Lung (tissue), 17 donors: ENCODE measurements at places on chromosomes 5 and 9.

DNA sequence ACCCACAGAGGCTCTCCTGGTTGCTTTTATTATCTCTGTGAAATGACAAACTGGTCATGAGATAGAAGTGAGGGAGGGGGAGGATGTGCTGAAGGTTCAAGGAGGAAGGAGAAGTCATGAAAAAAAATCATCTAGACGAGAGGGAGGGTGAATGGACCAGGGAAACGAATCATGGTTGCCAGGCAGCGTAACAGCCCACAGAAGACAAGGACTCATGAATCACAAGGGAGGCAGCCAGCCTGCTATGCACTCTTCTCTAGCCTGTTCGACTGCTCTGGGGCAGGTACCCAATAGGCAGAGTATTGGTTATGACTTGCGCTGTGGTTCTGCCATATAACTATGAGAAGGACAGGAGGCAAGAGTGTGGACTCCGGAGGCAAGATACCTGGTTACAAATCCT, 475.2 kb downstream of the CDK5RAP2 start:
- DNase-seq, result no peak

- no peak for DNase-seq
Measured at GRCh38 chr5:132661231-132662003, 3.4 kb downstream of the IL13 start.

DNA sequence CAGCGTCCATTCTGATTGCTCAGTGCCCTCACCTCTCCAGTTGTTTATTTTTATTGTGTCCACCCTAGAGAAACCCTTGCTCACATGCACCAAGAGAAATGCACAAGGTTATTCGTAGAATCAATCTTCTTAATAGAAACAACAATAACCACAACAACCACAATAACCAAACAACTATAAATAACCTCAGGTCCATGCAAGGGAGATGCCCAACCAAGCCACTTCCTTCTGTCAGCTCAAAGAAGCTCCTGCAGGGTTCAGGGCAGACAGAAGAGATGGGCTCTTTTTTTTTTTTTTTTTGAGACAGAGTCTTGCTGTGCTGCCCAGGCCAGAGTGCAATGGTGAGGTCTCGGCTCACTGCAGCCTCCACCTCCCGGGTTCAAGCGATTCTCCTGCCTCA, 14.9 kb upstream of the TCOF1 start:
- no peak for DNase-seq

DNA sequence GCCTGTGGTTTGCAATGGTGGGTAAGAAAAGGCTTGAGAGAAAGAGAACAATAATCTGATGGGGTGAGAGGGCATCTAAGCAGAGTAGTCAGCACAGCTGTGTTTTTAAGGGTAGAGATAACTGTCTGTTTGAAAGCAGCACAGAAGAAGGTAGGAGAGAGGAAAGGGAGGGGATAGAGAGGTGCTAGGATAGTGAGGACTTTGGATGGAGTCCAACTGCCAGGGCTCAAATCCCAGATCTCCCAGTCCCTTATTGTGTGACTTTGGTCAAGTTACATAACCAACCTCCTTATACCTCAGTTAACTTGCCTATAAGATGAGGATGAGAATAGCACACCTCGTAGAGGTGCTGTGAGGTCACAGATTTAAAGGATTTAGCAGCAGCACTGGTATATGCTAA, 55.6 kb downstream of the GPR21 start:
- DNase-seq, result no peak

DNA sequence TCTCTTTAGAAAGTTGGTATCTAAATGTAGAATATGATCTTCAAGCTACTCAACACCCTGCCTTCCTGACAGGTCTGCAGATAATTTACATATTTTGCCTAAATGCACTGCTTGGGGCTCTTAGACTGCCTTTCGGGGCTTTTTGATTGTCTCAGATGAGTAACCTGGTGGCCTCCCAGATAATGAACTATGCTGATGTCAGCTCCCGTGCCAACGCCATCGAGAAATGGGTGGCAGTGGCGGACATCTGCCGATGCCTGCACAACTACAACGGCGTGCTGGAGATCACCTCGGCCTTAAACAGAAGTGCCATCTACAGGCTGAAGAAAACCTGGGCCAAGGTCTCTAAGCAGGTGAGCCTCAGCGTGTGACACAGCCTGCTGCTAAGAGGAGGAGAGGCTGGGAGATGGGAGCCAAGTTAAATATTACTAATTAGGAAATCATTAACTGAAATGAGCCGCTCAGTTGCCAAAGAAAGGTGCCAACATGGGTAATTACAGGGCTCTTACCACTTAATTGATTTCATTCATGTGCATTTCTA, 20.8 kb upstream of the CKMT2 start:
- DNase-seq, result no peak

DNA sequence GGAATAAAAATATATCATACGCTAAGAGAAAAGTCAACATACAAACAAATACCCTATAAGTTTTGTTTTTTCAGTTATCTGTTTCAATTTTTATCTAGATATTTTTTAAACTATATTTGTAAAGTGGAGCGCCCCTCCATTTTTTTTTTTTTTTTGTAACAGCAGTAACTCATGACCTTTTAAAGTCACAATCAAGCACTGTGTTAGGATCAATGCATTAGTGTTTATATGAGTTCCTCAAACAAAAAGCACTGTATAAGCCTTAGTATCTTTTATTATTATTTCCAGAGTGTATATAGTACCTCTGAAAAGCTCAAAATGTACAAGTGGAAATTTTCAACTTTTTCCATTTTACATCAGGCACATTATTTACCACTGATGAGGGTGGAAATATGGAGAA, 20.6 kb downstream of the PFDN1 start:
- no peak for DNase-seq

- no peak for DNase-seq
Measured at GRCh38 chr9:7780261-7780988, 19.2 kb downstream of the DMAC1 start.

GRCh38 chr5:75044406-75044805, 8.0 kb downstream of the GCNT4 start:
- DNase-seq, result no peak

DNA sequence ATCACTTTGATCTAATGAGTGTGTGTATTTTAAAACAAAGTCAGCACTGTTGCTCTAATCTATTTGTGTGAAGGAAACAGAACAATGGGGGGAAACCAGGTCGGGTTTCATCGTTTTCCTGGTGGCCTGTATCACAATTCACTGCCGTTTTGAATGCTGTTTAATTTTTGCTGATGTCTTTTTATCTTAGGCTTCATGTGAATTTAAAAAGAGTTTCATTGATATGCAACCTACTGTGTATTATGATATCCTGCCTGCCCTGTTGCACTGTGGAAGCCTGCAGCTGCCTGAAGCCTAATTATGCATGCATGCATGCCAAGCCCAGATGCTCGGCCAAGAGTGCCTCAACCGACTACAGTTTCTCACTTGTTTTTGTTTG, 307.5 kb downstream of the ZNF608 start:
- DNase-seq, result no peak

- DNase-seq, result no peak
Measured at GRCh38 chr9:16675131-16675530, 195.3 kb downstream of the BNC2 start.

DNA sequence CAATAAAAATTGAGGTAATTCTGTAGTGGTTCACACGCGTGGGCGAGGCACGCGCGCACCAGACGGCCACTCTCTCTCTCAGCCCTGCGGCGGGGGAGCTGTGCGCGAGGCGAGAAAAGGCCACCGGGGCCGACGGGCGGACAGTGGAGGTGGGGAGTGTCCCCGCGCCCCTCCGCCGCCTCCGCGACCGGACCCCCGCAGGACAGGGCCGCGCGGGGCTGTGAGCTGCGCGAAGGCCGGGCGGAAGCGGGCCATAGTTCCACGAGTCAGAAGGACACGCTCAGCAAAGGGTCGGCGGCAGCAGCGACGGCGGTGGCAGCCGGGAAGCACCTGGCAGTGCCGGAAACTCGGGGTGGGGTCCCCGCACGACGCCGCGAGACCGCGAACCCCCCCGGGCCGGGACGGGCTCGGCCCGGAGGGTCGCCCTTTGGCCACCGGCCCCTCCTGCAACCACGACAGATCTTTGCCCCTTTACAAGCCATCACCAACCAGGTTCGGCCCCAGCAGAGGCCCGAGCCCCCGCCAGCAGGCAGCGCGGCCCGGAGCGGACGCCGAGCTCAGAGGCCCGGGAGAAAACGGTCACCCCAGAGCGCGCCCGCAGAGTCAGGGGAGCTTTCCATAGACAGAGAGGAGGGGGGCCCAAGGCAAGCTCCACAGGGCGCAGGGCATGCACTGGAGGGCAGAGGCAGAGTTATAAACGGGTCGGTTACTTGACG, 60.9 kb downstream of the ZNF354C start:
- no peak for DNase-seq

GRCh38 chr5:34474573-34475021, 181.5 kb upstream of the RAI14 start:
- peak; percentile 80 for DNase-seq

GRCh38 chr9:92133949-92134604, 18.9 kb upstream of the SPTLC1 start:
- peak; percentile 69 for DNase-seq

DNA sequence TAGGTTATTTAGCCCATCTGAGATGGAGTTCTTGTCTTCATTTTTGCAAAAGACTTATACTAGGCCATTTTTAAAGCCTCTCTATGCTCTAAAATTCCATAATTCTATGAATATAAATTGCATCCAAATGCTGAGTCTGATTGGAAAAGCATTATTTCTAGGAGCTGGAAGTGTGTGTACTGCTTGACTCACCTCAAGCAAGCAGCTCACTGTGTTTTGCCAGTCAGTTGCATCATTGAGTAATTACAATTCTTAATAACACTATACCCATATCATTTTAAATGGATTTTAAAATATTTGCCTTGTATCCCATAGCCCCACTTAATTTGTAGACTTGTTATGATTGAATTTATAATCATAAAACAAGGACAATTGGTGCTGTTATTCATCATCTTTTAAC, 161.0 kb downstream of the PAM start:
- no peak for DNase-seq

- no peak for DNase-seq
Measured at GRCh38 chr9:82599336-82599949, 463.5 kb downstream of the RASEF start.

DNA sequence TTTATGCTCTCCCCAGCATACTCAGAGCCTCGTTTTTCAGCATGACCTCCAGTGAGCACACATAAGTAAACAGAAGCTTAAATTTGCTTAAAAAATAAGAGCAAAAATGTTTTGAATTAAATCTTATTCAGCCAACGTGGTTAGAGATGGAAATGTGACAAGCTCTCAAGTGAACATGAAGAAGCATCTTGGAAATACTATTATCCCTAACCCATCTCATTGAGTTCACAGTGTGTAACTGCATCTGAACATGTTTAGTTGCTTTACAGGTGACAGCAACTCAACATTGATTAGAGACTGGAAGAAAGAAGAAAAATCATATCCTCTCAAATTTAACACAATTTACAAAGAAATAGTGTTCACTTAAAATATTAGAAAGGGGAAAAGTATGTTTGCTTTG, 1785.1 kb downstream of the MAT2B start:
- no peak for DNase-seq

DNA sequence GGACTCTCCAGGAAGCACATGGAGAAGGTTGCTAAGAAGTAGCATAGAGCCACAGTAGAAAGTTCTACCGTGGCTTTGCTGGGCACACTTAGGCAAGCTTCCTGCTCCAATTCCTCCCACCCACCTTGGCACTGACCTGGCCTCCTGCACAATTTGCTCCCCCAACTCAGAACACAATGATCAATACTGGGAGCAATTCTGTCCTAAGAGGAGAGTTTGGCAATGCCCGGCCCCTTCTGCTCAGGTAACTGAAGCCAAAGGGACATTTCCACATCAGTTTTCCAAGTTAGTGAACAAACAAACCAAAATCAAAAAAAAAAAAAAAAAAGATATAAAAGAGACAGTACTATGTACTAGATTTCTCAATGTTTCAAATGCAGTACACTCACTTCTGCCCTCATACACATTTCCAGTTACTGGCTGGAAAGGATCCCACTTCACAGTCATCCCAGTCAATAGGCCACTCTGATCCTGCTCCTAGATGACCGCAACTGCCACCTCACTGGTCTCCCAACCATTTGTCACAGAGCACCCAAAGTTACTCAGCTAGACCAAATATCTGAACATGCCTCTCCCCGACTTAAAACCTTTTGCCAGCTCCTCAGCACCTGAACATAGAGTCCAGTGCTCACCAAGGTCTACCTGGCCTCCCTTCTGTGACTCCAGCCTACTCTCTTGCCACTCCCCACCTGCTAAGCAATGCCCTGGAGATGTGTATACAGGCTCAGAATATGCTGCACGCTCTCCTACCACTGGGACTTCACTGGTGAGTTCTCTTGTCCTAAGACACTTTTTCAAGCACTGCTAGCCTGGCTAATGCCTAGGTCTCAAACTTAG, 21.3 kb downstream of the ABCA1 start:
- DNase-seq, result no peak

DNA sequence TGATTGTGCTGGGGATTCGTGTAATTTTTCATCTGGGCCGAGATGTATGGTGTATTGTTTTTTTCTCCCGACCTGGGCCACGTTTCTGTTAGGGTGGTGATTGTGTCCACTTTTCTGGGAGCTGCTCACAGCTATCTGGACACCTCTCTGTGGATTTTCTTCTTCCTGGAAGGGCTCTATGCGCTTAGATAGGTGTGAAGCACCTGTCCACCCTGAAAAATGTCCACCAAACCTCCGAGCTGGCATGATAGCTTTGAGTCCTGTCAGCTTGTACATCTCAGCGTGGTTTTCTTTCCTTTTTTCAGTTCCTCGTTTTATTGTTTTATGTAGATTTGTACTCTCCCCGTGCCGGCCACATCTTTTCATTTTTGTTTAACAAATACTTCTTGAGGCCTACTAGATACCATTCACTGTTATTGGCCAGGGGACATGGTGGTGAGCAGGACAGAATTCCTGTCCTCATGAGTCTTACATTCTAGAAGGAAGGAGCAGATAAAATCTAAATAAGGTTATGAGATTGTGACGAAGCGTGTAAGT, 1.1 kb downstream of the UGCG start:
- no peak for DNase-seq

- no peak for DNase-seq
Measured at GRCh38 chr5:127373858-127374491, 83.4 kb downstream of the MEGF10 start.

DNA sequence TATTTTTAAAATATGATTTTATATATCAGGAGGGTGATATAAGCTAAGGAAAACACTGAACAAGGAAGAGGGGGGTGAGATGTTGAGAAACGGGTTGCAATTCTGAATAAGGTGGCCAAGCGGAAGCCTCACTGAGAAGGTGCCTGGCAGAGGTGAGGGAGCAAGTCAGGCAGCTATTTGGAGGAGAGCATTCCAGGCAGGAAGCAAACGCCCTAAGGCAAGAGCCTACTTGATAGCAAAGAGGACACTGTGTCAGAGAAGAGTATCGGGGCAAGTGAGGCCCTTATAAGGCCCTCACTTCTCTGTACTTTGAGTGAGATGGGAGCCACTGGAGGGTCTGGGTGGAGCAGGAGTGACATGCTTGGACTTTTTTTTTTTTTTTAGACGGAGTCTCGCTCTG, 8.0 kb upstream of the CTNNA1 start:
- DNase-seq, result no peak
